ENCODE measurements at places on chromosomes 11 and 22. TPM values are rescaled to one million over a fixed set of nuclear protein-coding genes. Genes with fewer than 3 reads are reported as not detected.

The DUSP8 gene
- 0.51 TPM for total RNA-seq

The ZNF70 gene
- 2.8 TPM for total RNA-seq

The PTGDR2 gene
- 0.26 TPM for total RNA-seq

The CCDC73 gene
- total RNA-seq: under 0.01 TPM

The PDE3B gene
- 11.2 TPM for total RNA-seq

The ANKK1 gene
- total RNA-seq: under 0.01 TPM

The UPK3A gene
- not detected for total RNA-seq

All from fibroblast of lung (primary cell).